ENCODE measurements at places on chromosomes 7 and 10. TPM values are rescaled to one million over a fixed set of nuclear protein-coding genes. Genes with fewer than 3 reads are reported as not detected.

REPIN1 gene
- 135 TPM for polyA plus RNA-seq

LRRC17 gene
- 30.2 TPM for polyA plus RNA-seq

NEUROD6 gene
- polyA plus RNA-seq: 1.6 TPM

IFIT3 gene
- 24.0 TPM for polyA plus RNA-seq

C10orf67 gene
- 0.27 TPM for polyA plus RNA-seq

DNA sequence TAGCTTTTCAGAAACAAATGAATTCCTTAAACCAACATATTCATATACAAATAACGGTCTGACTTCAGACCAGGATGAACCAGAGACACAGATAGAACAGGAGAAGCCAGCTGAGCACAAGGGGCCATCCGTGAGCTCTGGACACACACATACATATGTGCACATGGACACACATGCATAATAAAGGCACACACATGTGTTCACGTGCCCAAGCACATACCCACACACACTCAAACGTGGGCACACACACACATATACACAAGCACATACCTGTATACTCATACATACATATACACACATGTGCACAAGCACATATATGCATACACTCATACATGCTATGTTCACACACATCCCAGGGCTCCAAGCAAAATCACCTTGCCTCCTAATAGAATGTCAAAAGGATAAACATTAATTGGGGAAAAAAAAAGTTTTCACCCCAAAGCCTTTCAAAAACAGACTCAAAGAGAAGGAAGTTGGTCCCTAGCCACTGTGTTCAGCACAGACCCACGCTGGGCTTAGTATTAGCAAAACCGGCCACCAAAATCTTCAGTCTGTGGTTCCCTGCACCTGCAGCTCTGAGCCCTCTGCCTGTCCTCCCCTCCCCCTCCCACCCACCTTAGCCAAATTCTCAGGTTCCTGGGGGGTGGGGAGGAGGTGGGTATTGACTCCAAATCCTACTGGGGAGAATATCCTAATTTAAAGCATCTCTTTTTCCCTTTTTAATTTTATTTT is 100.4 kb upstream of the MACROH2A2 start:
- no peak for DNase-seq

- no peak for DNase-seq
Measured at GRCh38 chr7:158479021-158479663, 108.5 kb downstream of the PTPRN2 start.

DNA sequence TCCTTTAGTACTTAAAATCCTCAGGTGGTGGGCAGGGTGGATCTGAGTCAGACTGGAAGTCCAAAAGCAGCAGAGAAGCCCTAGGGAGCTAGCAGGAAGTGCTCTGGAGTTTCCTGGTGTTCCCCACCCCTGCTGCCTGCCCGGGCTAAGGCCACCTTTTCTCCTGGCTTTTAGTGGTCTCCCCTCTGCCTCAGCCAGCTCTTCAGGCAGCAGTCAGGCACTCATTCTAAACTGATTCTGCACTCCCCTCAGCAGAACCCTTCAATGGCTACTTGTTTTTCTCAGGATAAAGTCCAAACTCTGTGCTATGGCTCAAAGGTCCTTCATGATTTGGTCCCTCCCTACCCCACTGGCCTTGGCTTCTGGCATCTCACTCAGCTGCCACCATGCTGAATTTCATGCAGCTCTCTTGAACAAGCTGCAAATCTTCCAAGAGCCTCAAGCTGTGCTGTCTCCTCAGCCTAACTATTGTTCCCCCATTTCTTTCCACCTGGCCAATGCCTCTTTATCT is 28.9 kb upstream of the DNMBP start:
- DNase-seq: peak; percentile 69

DNA sequence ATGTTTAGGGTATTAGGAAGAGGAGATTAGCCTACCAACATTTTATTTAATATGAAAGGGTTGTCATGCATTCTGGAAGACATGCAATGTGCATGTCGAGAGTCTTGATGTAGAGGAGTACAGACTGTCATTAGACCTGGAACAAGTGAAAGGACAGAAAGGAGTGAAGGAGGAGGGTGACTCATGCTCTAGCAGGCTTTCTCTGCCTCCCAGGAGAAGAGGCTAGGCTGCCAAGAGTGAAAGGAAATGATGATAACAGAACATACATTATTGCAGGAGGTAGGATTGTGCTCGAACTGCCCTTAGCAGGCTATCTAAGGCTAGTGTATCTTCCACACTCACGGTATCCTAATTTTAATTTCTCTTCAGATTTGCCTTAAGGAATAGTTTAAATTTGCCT is 228.8 kb downstream of the EXOC4 start:
- no peak for DNase-seq

DNA sequence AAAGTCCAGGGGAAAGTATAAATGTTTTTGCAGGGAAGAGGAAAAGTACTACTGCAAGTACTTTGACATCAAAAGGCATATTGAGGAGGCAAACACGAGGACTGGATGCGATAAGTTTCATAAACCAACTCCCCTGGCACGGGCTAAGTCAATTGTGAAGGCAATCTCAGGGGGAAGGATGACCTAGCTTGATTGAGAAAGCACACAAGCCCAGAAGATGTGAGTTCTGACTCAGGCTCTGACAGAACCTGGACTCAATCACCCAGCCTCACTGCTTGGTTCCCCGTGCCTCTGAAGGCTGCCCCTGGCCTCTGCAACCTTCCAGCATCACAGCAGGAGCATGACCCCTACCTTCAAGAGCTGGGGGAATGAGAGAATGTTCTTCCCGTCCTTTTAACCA is 93.2 kb upstream of the ZNF438 start:
- DNase-seq: no peak

DNA sequence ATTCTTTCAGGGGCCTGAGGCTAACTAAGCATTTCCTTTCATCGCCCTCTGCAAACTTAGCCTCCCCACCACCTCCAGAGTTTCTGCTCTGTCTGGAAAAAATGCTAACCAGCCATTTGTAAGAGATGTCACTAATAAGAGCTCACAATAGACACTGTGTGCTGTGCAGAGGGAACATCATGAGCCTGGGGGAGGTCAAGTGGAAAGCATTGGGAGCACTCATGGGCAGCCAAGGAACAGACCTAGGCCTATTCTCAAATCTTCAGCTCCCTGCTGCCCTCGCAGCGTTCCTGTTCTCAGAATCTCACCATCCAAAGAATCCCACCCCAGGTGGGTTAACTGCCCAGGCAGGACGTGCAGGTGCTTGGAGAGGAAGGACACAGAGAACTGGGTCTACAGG is 27.1 kb upstream of the GPAM start:
- DNase-seq: no peak

DNA sequence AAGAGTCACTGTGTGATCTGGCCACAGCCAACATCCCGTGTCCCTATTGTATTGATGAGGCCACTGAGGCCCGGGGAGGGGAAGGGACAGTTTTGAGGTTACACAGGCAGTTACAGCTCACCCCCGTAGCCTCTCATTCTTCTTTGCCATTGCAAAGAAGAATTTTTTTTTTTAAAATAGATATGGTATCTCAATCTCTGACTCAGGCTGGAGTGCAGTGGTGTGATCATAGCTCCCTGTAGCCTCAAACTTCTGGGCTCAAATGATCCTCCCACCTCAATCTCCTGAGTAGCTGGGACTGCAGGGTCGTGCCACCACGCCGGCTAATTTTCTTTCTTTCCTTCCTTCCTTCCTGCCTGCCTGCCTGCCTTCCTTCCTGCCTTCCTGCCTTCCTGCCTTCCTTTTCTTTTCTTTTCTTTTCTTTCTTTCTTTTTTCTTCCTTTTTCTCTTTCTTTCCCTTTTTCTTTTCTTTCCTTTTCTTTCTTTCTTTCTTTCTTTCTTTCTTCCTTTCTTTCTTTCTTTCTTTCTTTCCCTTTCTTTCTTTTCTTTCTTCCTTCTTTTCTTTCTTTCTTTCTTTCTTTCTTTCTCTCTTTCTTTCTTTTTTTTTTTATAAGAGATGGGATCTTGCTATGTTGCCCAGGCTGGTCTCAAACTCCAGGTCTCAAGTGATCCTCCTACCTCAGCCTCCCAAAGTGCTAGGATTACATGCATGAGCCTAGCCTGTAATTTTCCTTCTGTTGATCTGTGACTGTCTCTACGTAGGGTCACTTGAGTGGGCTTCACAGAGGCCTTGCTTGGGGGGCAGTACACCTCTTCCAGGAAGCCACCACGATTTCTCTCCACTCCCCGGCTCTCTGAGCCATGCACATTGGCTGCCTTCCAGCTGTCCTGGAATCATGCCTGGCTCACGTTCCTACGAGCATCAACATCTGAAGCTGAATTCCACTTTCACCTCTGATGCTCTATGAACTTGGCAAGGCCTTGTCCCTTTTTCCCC is 31.3 kb downstream of the TMEM270 start:
- no peak for DNase-seq

- no peak for DNase-seq
Measured at GRCh38 chr7:90459888-90460287, 9.6 kb upstream of the PTTG1IP2 start.

DNA sequence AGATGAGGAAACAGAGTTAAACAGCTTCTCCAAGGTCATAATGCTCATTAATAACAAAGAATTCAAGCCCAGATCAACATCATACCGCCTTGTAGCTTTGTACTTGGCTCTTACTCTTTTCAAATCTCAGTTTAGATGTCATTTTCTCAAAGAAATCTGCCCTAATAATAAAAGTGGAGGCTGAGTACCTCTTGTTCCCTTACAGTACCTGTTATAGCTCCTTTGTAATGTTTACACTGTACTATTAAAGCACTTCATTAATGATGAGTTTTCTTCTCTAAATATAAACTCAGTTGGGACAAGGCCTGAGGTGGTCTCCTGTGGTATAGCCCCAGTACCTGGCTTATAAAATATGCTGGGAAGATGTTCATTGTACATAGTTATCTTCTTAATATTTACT is 7.8 kb downstream of the SMNDC1 start:
- DNase-seq: no peak

DNA sequence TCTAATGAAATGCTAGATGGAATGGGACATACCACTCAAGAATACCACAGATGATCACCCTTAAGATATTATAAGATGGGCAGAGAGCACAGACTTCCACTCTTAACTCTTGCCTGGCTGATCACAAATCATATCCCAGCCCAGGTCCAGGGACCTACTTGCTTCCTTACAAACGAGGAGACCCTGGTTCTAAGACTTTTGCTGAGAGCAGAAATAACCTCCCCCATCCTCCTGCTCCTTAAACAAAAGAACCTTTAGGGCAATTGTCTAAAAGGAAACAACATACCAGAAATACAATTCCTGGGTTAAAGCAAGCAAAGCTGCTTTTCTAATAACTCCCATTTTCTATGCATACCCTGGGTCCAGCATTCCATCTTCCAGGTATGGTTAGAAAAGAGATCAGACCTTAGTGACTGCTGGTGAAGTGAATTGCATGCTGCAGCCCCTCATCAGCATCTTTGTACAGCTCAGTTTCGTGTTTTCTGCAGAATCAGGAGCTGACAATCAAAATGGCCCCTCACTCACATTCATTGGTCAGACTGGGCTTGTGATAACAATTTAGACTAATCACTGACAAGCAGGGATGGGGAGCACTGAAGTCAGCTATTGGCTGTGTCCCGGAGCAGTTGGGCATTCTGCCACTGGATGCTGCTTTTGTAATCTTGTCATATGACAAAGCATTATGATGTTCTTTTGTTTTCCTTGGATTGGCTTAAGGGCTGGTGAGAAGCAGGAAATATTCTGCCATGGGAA is 14.6 kb downstream of the IFIT3 start:
- no peak for DNase-seq

DNA sequence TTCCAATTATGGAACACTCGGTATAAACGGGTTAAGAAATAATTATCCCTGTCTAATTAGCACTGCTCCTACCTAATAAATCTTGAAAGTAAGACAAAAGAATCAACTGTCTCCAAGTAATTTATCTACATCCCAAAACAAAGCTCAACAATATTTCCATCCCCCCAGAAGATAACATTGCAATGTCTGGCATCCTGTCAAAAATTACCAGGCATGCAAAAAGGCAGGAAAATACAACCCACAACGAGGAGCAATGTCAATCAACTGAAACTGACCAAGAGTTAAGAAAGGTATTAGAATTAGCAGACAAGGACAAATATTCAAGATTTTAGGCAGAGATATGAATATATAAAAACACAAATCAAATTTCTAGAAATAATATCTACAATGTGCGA is 84.5 kb upstream of the SVIL start:
- DNase-seq: no peak

GRCh38 chr7:13628239-13629001 is 361.0 kb downstream of the ETV1 start:
- no peak for DNase-seq

GRCh38 chr10:46294641-46295220 is 7.9 kb downstream of the ANTXRL start:
- DNase-seq: no peak

- no peak for DNase-seq
Measured at GRCh38 chr7:12469568-12469967, 65.9 kb upstream of the VWDE start.
